ENCODE measurements at places on chromosomes 6 and 20. TPM values are rescaled to one million over a fixed set of nuclear protein-coding genes. Genes with fewer than 3 reads are reported as not detected.

Gene BEND3
- total RNA-seq: 2.9 TPM

- DNase-seq: no peak
Observed at GRCh38 chr6:14722704-14723103, 523.2 kb upstream of the JARID2 start.

Gene SCAF8
- total RNA-seq: 25.8 TPM

Gene SNAI1
- total RNA-seq: not detected

DNA sequence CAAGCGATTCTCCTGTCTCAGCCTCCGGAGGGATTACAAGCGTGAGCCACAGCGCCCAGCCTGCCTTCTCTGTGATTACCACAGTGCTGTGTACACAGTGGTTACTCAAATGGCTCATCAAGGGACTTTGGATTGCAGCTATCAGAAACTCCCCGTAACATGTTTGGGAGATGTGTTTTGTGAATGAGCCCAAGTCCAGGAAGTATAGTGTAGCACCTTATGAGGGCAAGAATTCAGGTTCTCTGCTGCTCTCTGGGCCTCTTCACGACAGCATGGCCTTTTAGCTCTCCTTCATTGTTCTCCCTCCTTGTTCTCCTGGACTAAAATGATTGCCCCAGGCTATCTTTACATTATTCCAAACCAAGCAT is 34.1 kb upstream of the RPL7L1 start:
- DNase-seq: no peak

Gene PPIL6
- 1.6 TPM for total RNA-seq

- DNase-seq: no peak
Observed at GRCh38 chr6:156282087-156282486, 495.1 kb upstream of the ARID1B start.

DNA sequence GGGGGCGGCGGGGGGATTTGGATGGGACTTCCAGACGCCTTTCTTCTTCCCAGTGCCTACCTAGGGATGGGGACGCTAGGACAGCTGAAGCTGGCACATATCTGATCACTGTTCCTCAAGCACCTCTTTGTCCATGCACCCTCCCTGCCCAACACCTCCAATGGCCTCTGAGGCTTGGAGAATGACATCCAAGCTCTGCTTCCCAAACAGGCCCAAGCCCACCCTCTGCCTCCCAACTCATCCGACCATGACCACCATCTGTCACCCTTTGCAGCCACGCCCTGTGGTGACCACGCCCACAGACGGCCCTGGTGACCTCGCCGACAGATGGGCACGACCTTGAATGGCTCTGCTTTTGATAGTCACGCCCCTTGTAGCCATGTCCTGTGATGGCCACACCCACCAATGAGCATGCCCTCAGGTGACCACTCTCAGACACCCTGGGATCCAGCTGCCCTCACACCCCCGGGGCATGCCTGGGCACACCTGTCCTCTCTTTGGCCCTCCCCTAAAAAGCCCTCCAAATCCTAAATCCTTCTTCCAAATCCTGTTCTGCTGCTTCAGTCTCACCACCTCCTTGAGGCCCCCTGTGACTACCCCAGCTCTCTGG is 51.0 kb downstream of the SSR1 start:
- peak; percentile 41 for DNase-seq

- peak; percentile 69 for DNase-seq
Observed at GRCh38 chr6:27547157-27548075, 74.5 kb upstream of the ZNF184 start.

- DNase-seq: peak; percentile 43
Observed at GRCh38 chr20:46011631-46012482, 3.1 kb downstream of the MMP9 start.

DNA sequence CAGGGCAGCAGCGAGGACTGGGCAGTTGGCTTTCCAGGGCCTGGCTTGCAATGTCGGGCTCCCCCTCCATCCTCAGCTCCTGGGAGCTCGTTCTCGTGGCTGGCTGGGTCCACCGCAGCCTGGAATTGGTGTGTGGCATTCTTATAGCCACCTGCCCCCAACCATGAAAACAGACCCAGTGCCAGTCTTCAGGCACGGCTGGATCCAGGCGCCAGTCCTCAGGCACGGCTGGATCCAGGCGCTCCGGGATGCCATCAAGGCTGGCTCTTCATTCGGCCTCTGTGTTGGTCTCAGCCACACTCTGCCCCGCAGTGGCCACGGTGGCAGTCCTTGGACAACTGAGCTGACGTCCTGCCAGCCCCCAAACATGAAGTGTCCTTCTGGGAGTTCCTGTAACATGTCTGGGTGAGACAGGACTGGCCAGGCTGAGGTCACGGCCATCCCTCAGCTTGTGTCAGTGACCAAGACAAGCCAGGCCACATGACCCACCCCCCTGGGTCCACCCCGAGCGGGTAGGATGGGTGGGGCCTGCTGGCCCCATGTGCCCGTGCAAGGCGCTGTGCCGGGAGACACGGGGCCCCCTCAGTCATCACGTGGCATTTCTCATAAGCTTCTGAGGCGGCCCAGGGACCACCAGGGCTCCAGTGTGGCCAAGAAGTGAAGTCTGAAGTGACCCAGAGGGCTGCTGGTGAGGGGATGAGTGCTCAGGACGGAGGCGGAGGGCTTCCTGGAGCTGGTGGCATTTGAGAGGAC is 99.0 kb downstream of the TAF4 start:
- no peak for DNase-seq

Gene PPP1R14C
- not detected for total RNA-seq

- peak; percentile 86 for DNase-seq
Observed at GRCh38 chr6:82842721-82843120, 222.9 kb downstream of the UBE3D start.

GRCh38 chr20:10217721-10218410 is 764 bp upstream of the SNAP25 start:
- peak; percentile 68 for DNase-seq

Gene APOM
- 3.9 TPM for total RNA-seq
